ENCODE measurements at places on chromosomes 2 and 18. TPM values are rescaled to one million over a fixed set of nuclear protein-coding genes. Genes with fewer than 3 reads are reported as not detected.

DNA sequence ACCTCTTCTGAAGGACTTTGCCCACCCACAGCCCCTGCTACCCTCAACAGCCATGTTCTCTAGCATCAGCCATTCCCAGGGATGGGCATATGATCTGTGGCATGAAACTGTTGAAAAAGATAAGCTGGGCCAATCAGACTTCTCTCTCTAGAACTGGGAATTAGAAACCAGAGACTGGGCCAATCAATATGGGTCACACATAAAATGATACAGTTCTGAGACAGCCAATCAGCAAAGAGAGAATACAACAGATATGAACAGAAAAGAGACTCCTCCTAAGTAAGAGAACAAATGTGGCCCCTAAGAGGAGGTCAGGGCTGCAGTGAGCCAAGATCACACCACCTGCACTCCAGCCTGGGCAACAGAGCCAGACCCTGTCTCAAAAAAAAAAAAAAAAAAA is 2.1 kb downstream of the KIDINS220 start:
- no peak overlapping the region for H3K27ac ChIP-seq
- no peaks in the 10 kb centered on the region for H3K27me3 ChIP-seq
- no peak overlapping the region for H3K4me3 ChIP-seq
- H3K36me3 ChIP-seq = no peaks in the 10 kb centered on the region

- H3K27me3 ChIP-seq = no peaks in the 10 kb centered on the region
- no peak overlapping the region for H3K4me3 ChIP-seq
- H3K36me3 ChIP-seq = no peaks in the 10 kb centered on the region
Measured at GRCh38 chr18:8945514-8945913, 157.0 kb upstream of the NDUFV2 start.

DNA sequence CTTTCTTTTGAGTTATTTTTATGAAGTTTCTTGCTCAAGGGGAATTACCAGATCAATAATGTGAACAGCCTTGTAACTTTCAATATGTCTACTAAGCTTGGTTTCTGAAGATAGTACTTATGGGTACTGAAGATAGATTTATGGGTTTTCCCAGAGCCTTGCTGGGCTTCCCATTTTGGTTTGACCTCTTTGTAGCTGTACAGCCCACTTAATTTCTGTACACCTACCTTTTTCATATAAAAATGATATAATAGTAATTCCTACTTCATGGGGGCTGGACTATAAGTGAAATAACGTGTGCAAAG is 22.2 kb downstream of the IL1R2 start:
- H3K36me3 ChIP-seq = no peaks in the 10 kb centered on the region
- H3K4me1 ChIP-seq = no peaks in the 10 kb centered on the region
- no peaks in the 10 kb centered on the region for H3K27me3 ChIP-seq
- H3K4me3 ChIP-seq = no peak overlapping the region
- DNase-seq = no peak

GRCh38 chr2:238459081-238459629 is 32.4 kb downstream of the ASB1 start:
- H3K4me1 ChIP-seq = no peaks in the 10 kb centered on the region
- H3K36me3 ChIP-seq = no peaks in the 10 kb centered on the region
- H3K4me3 ChIP-seq = no peak overlapping the region
- H3K27ac ChIP-seq = no peak overlapping the region

GRCh38 chr2:231617059-231617926 is 24.6 kb downstream of the TEX44 start:
- no peak overlapping the region for H3K4me3 ChIP-seq
- DNase-seq = no peak
- no peaks in the 10 kb centered on the region for H3K36me3 ChIP-seq
- H3K27me3 ChIP-seq = no peaks in the 10 kb centered on the region

DNA sequence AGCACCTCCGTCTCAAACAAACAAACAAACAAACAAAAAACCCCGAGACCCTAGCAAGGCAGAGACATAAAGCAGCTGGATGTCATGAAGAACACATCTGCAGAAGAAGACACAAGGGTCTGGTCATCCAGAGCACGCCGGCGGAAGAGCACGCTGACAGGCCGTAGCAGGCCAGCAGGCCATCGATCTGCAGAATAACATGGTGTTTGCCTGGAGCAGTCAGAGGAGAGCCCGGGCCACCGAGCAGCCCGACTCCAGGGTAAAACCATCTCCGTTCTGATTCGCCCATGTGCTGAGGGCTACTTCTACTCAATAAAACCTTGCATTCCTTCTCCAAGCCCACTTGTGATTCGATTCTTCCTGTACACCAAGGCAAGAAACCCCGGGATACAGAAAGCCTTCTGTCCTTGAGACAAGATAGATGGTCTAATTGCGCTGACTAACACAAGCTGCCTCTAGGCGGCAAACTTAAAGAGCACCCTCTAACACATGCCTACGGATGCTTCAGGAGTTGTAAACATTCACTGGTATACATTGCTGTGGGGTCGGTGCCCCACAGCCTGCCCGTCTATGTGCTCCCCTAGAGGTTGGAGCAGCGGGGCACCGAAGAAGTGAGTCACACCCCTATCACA is 549.8 kb upstream of the NRXN1 start:
- peak; percentile 41 for DNase-seq
- no peak overlapping the region for H3K4me3 ChIP-seq
- H3K4me1 ChIP-seq = no peaks in the 10 kb centered on the region
- no peaks in the 10 kb centered on the region for H3K36me3 ChIP-seq

GRCh38 chr18:75244351-75245313 is 34.0 kb downstream of the TSHZ1 start:
- no peak overlapping the region for H3K27ac ChIP-seq
- no peaks in the 10 kb centered on the region for H3K27me3 ChIP-seq
- H3K36me3 ChIP-seq = no peaks in the 10 kb centered on the region
- DNase-seq = no peak
- peaks cover 22% of the 10 kb centered on the region for H3K4me1 ChIP-seq

DNA sequence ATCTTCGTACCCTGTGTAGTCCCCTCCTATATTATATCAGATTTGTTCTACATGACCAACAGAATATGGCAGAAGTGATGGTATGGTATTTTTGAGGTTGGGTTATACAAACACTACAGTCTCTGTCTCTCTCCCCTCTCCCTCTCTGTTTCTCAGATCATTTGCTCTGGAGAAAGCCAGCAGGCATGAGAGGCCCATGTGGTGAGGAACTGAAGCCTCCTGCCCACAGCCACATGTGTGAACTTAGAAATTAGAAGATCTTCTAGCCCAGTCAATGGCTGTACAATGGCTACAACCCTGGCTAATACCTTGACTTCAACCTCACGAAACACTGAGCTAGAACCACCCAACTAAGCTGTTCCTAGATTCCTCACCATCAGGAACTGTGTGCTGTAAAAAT is 250.6 kb downstream of the SMAD2 start:
- no peaks in the 10 kb centered on the region for H3K27me3 ChIP-seq
- H3K27ac ChIP-seq = no peak overlapping the region
- no peaks in the 10 kb centered on the region for H3K4me1 ChIP-seq
- H3K36me3 ChIP-seq = no peaks in the 10 kb centered on the region
- no peak for DNase-seq

DNA sequence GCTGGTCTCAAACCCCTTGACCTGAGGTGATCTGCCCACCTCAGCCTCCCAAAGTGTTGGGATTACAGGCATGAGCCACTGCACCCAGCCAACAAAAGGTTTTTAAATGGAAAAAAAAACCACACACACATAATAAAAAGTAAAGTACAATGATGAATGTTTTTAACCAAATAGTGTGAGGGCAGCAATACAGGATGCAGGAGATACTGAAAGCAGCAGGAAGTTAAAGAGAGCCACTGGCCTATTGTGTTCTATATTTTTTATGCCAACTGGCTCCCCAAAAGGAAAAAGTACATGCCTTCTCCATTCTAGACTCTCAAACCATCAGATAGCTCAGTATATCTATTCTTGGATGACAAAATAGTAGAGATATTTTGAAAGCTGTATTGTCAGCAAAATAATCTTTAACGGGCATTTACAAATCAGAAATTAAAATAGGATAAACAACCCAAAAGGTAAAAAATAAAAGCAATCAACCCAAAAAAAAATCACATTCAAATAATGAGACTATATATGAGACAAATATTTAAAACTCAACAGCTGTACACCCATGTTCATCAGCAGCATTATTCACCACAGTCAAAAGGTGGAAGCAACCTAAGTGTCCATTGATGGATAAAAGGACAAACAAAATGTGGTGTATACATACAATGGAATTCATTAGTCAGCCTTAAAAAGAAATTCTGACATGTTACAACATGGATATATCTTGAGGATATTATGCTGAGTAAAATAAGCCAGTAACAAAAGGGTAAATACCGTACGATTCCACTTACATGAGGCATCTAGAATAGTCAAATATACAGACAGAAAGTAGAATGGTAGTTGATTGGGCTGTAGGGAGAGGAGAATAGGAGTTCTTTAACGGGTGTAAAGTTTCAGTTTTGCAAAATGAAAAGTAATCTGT is 26.2 kb downstream of the GPATCH11 start:
- no peaks in the 10 kb centered on the region for H3K4me1 ChIP-seq
- no peak overlapping the region for H3K27ac ChIP-seq
- no peak overlapping the region for H3K4me3 ChIP-seq
- no peak for DNase-seq

- peak overlapping the region; percentile 71 for H3K27ac ChIP-seq
- no peaks in the 10 kb centered on the region for H3K27me3 ChIP-seq
- no peak for DNase-seq
- no peak overlapping the region for H3K4me3 ChIP-seq
Measured at GRCh38 chr2:195559431-195559914, 97.6 kb upstream of the SLC39A10 start.

DNA sequence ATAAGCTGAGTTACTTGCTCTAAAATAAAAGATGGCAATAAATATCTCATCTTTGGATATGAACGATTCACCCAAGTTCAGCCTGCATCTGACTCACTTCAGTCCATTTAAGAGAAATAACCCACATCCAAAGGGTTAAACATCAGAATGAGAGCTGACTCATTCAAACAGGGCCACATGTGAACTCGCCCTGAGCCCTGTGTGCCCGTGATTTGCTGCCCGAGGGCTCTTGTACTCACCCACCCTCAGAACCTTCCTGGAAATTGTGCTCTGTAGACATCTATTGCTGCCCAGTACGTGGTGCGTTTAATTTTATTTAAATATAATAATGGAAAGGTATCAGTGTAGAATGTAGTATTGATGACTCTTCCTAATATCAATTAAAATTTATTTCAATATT is 66.9 kb upstream of the RBM44 start:
- H3K4me3 ChIP-seq = no peak overlapping the region
- peak overlapping the region; percentile 41 for H3K27ac ChIP-seq
- DNase-seq = peak; percentile 62
- no peaks in the 10 kb centered on the region for H3K27me3 ChIP-seq
- H3K36me3 ChIP-seq = no peaks in the 10 kb centered on the region

- no peak overlapping the region for H3K27ac ChIP-seq
- no peak for DNase-seq
- no peaks in the 10 kb centered on the region for H3K36me3 ChIP-seq
- peaks cover 9% of the 10 kb centered on the region for H3K4me1 ChIP-seq
Measured at GRCh38 chr2:95392730-95393455, 9.6 kb upstream of the FAHD2A start.

DNA sequence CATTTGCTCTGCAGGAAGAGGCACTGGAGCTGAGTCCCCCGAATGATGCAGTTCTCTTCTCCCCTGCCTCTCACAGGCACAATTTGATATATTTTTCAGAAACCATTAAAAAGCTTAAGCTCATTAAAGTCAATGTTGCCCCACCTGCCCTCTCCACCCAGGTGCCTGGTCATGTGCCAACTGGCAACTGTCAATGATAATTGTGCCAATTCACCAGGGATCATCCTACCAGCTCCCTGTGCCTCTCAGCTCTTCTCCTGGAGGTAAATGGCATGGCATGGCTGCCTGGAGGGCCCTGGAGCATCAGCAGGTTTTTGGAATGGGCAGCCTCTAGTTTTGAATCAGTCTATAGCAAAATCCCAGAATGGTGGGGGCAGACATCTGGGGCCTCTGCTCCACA is 279.6 kb upstream of the ID2 start:
- H3K36me3 ChIP-seq = no peaks in the 10 kb centered on the region
- no peak overlapping the region for H3K27ac ChIP-seq
- DNase-seq = no peak
- H3K27me3 ChIP-seq = no peaks in the 10 kb centered on the region
- H3K4me3 ChIP-seq = no peak overlapping the region

DNA sequence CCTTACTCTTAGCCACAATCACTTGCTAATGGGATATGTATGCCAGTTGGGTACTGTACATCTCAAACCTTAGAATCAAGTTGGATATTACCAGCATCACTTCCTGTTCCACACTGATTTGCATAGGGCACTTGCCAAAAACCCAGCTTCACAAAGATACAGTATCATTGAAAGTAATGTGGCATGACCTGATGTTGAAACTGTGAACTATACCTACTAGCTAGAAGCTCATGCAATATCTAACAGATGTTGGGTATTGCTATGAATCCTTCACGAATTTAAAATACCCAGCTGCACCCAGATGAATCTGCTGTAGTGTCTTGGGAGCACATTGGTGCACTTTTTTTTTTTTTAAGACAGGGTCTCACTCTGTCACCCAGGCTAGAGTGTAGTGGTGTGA is 6.5 kb upstream of the STAMBP start:
- H3K27ac ChIP-seq = no peak overlapping the region
- no peak overlapping the region for H3K4me3 ChIP-seq
- H3K27me3 ChIP-seq = no peaks in the 10 kb centered on the region
- H3K36me3 ChIP-seq = no peaks in the 10 kb centered on the region
- no peaks in the 10 kb centered on the region for H3K4me1 ChIP-seq
- no peak for DNase-seq

TMEM169 gene
- not detected for total RNA-seq

SULT1C2 gene
- total RNA-seq = 0.49 TPM

GFPT1 gene
- total RNA-seq = 16.1 TPM

CAPN14 gene
- total RNA-seq = 0.89 TPM

BMP10 gene
- total RNA-seq = not detected

FAM161A gene
- total RNA-seq = 1.7 TPM

MEIS1 gene
- total RNA-seq = 28.9 TPM

IDH1 gene
- total RNA-seq = 108 TPM

ASB1 gene
- 25.5 TPM for total RNA-seq

ATAD2B gene
- total RNA-seq = 51.3 TPM

SMC6 gene
- total RNA-seq = 12.2 TPM

Measured in upper lobe of left lung (tissue), 6 donors.